ENCODE measurements at places on chromosomes 7 and 10. TPM values are rescaled to one million over a fixed set of nuclear protein-coding genes. Genes with fewer than 3 reads are reported as not detected.

EGR2 gene
- 2.3 TPM for polyA plus RNA-seq

SLC26A3 gene
- polyA plus RNA-seq = 0.39 TPM

ADCY1 gene
- polyA plus RNA-seq = 3.6 TPM

ZDHHC4 gene
- 85.8 TPM for polyA plus RNA-seq

TEX36 gene
- polyA plus RNA-seq = not detected

LRRC17 gene
- 82.3 TPM for polyA plus RNA-seq

NPSR1 gene
- polyA plus RNA-seq = not detected

PLXDC2 gene
- polyA plus RNA-seq = 42.6 TPM

DNA sequence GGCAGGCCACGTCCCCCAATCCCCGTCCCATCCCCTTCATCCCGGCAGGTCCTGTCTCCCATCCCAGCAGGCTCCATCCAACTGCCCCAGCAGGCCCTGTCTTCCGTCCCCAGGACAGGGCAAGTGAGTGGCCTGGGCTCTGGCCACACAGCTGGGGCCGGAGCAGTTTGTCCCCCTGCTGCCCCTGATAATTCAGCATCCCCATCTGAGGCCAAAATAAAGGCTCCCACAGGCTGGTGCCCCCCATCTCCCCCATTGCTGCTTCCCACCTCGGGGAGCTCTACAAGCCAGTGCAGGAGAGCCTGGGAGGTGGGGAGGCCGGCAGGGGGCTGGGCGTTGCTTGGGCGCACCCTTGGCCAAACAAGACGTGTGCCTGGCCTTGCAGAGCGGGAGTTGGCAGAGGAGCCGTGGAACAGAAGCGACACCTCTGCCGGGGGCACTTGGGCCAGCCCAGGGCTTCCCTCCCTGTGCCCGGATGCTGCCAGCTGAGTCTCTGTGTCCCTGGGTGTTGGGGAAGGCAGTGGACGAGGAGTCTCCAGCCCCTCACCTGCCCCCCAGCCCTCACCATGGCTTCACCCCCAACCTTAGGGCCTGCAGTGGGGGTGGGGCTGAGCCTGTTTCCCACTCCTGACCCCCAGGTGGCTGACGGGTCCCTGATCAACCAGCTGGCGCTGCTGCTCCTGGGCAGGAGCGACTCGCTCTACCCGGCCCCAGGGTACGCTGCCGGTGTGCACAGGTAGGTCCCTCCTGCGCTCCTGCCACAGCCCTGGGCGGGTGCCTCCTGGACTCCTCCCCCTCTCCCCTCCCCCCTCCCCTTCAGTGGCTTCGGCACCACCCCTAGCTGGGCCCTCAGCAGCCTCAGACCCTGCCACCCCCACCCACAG is 14.0 kb downstream of the AP5Z1 start:
- DNase-seq = no peak

DNA sequence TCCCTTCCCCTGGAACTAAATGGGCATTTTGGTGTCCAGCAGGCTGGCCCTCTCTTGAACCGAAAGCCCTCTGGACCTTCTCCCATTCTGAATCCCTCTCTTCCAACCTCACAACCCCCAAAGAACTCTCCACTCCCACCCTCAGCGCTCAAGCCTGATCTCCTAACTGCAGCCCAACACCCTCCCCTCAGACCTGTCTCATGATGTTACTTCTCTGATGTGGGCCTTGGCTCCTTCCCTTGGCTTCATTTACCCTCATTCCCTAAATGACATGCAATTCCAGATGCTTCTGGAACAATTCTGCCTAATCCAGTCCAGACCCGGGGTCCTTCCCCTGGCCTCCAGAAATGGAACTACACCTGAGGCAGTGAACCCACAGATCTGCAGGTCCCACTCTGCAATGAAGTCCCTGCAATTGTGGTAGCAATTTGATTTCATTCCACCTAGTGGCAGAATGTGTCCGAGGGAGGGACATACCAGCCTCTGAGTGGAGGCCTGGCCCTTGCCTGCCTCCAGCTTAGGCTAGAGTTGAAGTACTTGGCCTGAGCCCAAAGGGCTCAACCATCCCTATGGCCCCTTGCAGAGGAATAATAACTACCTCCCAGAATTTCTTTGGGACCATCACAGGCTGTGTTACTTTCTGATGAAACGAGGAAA is 4.1 kb upstream of the CEP41 start:
- DNase-seq = no peak

- no peak for DNase-seq
Measured at GRCh38 chr10:108346066-108346465, 1181.6 kb upstream of the SORCS1 start.

DNA sequence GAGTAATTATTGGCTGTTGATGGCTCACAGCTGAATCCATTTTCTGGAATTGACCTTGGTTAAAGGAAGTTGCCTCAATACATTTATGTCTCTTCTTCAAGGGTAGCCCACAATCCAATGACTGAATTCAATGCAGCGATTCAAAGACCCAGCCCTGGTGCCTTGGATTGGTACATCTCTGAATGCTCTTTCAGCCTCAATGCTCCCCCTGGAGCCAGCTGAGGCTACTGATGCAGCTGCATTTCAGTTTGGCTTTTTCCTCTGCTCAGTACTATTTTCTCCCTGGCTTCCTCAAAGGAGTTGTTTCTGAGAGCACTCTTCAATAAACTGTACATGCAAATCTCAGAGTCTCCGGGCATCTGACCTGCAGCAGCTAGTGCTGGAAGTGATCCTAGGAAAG is 633 bp upstream of the EBLN1 start:
- no peak for DNase-seq

DNA sequence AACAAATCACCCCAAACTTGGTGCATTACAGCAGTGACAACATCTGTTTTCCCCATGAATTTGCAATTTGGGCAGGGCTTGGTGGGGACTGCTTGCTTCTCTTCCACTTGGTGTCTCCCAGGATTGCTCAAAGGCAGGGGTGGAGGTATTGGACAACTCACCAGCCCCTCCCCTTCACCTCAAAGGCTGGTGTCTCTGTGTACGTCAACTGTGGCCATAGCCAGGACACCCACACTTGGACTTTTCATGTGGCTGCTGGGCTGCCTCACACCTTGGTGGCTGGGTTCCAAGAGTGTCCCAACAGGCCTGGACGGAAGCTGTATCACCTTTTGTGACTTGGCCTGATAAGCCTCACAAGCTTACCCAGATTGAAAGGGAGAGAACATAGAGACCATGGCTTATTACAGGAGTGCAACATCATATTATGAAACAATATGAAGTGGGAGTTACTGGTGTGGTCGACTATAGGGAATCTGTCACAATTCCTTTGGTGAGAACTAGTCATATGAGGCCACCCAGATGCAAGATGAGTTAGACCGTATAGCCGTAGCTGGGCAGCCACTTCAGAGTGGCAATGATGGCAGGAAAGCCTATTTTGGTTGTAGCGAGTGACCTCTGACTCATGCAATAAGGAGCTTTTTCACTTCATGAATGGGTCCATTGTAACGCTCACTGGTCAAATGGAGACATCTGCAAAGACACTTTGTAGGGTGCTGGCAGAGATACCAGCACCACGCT is 187.6 kb upstream of the ITGB1 start:
- DNase-seq = no peak

- peak; percentile 54 for DNase-seq
Measured at GRCh38 chr7:129635300-129636029, 23.9 kb downstream of the NRF1 start.

DNA sequence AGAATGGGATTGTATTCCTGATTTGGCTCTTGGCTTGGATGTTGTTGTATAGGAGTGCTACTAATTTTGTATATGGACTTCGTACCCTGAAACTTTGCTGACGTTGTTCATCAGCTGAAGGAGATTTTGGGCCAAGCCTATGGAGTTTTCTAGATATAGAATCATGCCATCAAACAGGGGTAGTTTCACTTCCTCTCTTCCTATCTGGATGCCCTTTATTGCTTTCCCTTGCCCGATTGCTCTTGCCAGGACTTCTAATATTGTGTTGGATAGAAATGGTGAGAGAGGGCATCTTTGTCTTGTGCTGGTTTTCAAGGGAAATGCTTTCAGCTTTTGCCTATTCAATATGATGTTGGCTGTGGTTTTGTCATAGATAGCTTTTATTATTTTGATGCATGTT is 92.3 kb downstream of the CCDC7 start:
- no peak for DNase-seq

GRCh38 chr10:5482016-5482415 is 17.4 kb downstream of the CALML5 start:
- no peak for DNase-seq

DNA sequence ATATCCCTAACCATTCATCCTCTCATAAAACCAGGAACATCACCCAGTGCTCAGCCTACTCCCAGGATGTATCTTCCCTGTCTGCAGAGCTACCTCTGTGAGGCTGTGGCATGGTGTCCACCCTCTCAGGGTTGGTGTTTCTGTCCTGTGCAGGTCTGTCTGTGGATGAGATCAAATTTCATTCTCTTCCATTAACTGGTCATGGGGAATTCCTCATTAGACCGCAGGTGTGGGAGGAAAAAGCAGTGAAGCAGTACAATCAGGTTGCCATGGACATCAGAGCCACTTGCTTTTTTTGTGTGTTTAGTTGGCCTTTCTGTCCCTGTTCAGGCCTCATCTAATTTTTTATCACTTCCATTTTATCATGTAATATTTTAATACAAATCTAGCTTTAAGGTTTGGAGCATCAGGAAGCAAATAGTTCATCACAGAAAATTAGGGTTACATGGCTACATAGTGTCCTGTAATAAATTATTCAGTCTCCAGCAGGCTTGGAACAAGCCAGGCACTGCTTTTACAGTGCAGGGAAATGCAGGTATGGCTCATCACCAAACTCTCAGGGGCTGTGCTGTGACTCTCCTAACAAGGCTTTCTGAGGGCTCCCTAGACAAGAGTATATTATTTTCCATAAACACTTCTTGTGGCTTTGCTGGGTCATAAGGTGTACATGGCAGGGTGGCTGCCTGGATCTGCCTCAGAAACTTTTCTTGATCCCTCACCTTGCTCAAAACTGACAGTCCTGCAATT is 594.9 kb upstream of the IGFBP3 start:
- peak; percentile 68 for DNase-seq

GRCh38 chr10:43307306-43307705 is 40.4 kb upstream of the RASGEF1A start:
- DNase-seq = no peak

GRCh38 chr7:53397911-53398310 is 362.5 kb downstream of the POM121L12 start:
- DNase-seq = no peak

GRCh38 chr7:1669954-1670893 is at the start of gene ELFN1:
TSS of gene ELFN1 (plus strand) at chr7:1670277. CDS start at chr7:1744597, 74,320 bp downstream.
- DNase-seq = peak; percentile 72

GRCh38 chr10:113293167-113293566 is 259.7 kb upstream of the HABP2 start:
- no peak for DNase-seq

DNA sequence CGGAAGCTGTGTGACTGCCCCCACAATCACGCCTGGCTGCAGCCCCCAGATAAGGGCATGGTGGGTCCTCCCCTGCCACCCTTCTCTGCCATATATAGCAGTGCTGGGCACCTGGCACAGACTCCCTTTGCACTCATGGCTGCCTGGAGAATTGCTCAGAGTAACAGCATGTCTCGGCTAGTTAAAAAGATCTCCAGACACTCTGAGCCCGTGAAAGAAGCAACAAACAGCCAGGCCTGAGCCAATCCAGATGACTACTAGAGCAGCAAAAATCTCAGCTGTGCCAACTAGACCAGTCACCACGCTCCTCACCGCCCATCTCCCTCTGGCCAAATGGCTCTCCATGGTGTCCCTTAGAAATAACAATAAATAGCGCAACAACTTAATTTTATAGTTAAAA is 71.3 kb downstream of the PARD3 start:
- DNase-seq = no peak

- DNase-seq = no peak
Measured at GRCh38 chr7:129989466-129989865, 36.7 kb upstream of the UBE2H start.

- no peak for DNase-seq
Measured at GRCh38 chr10:88901206-88901983, 21.4 kb downstream of the STAMBPL1 start.

DNA sequence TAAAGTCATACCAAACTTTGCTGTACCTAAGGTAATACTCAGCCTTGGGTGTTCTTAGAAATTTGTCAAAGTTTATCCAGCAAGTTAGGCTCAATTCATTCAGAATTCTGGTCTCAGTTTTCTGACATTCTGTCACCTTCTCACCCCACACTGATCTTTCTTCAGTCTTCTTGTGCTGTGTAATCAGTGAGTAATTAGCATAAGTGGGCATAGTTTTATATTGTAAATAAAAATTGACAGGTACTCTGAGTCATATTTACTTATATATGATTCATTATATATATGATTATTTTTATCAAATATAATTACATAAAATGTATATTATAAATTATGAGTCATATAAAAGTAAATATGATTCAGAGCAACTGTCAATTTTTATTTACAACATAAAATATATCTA is 170.9 kb upstream of the MAGI2 start:
- DNase-seq = no peak

DNA sequence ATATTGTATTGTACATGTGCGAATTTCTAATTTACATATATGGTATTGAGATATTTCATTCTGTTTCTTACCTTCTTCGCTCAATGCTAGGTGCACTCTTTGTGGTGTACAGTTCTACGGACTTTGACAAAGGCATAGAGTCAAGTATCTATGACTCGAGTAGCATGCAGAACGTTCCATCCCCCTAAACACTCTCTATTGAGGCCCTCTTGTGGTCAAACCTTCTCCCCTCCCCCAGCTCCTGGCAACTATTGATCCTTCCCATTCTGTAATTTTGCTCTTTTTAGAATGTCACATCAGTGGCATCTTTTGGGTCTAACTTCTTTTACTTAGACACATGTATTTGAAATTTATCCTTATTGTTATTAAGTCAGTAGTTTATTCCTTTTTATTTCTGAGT is 30.7 kb upstream of the GDF10 start:
- DNase-seq = no peak

DNA sequence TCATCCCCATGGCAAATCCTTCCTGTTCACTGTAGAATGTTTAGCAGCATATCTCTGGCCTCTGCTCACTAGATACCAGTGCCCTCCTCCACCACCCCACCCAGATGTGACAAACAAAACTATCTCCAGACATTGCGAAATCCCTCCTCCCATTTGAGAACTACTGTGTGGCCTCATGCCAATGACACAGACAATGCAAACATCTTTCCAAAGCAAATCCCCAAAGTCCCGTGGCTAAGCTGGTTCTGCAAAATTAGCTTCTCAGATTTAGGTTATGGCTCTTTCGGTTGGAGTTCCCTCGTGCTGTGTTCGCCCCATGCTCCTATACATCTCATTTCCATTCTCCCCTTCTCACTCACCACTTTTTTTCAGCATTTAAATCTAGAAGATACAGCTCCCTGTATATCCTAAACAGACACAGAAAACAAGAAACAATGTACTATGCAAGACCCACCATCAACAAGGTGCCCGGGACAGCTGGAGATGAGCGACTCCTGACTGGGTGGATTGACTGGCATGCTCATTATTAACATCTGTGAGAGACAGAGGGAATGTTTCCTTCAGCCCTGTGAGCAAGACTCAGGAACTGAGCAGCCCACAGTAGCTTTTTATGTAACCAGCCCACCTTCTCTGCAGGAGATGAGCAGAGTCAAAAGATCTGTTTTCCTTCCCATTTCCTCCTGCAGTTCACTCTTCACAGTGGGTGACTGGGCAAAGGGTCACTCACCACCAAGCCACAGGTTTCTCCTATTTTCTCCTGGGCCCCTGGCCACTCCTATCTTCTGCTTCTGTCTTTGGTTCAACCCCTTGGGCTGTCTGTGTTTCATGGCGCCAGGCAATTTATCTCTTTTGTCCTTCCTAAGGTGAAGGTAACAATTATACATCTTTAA is 225.7 kb upstream of the AOAH start:
- DNase-seq = no peak

Measured in renal cortex interstitium (tissue), 15 donors.